Liver (tissue), 10 donors: ENCODE measurements at places on chromosomes 1 and 21. TPM values are rescaled to one million over a fixed set of nuclear protein-coding genes. Genes with fewer than 3 reads are reported as not detected.

Gene KCNJ10
- total RNA-seq, result 1.6 TPM

Gene CAPZB
- 43.2 TPM for total RNA-seq

Gene CD1C
- total RNA-seq, result 0.33 TPM

Gene SLC5A9
- total RNA-seq, result 5.7 TPM
